Activated effector memory CD4-positive, alpha-beta T cell treated with Interleukin-2 at 50 U/mL for 16 hours (primary cell): ENCODE measurements at places on chromosomes 1 and 21.

GRCh38 chr1:245501633-245502032 lies 346.8 kb downstream of the KIF26B start:
- DNase-seq, result no peak

- no peak for DNase-seq
Observed at GRCh38 chr1:6586404-6586816, 6.6 kb downstream of the ZBTB48 start.

DNA sequence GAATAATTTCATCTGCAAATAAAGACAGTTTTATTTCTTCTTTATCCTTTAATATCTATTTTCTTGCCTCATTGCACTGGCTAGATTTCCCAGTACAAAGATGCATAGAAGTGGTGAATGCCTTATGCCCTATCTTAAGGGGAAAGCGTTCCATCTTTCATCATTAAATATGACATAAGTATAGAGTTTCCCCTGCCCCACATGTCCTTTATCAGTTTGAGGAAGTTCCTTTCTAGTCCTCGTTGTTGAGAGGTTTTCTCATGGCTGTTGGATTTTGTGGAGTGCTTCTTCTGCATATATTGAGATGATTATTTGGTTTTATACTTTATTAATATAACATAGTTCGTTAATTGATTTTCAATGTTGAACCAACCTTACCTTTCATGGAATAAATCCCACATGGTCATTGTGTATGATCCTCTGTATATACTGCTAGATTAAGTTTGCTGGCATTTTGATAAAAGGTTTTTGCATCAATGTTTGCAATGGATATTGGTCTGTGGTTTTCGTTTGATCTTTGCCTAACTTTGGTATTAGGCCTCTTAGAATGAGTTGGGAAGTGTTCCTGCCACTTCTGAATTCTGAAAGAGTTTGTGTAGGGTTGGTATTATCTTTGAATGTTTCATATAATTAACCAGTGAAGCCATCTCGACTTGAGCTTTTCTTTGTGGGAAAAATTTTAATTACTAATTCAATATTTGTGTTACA lies 15.6 kb downstream of the PRKACB start:
- no peak for DNase-seq

DNA sequence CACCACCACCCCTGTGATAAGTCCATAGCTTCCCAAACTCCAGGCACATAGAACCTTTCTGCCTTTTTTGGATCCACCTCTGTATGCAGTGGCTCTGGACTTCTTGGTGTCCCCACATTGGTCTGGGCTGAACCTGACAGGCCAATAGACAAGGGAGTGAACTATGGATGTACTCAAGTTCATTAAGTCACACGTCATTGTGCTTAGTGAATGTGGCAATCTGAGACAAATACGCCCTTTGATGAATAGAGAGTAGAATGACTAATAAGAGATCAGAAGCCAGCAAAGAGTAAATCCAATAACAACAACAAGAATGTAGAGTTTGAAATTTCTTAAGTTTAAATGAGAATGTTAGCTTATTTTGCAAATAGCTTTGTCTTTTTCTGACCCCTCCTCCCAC lies 114.8 kb downstream of the ST6GALNAC3 start:
- no peak for DNase-seq

- DNase-seq, result no peak
Observed at GRCh38 chr1:33086384-33086850, 5.5 kb downstream of the AZIN2 start.

DNA sequence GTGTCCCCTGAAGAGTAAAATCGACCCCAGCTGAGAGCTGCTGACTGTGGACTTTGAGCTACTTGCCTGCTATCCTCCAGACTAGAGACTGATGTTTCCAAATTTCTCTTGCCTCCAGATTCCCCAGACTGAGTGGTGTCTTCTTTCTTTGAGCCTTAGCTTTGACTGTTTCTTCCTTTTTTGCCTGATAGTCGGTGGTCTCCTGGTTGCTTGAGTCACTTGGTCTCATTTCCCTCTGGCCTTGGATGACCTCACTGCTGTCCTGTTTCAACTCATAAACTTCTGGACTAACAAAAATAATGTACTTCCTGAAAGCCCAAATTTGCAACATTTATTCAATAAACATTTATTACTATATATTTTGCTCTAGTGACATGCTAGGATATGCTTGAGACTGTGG lies 52.9 kb upstream of the DIPK1A start:
- DNase-seq, result no peak

DNA sequence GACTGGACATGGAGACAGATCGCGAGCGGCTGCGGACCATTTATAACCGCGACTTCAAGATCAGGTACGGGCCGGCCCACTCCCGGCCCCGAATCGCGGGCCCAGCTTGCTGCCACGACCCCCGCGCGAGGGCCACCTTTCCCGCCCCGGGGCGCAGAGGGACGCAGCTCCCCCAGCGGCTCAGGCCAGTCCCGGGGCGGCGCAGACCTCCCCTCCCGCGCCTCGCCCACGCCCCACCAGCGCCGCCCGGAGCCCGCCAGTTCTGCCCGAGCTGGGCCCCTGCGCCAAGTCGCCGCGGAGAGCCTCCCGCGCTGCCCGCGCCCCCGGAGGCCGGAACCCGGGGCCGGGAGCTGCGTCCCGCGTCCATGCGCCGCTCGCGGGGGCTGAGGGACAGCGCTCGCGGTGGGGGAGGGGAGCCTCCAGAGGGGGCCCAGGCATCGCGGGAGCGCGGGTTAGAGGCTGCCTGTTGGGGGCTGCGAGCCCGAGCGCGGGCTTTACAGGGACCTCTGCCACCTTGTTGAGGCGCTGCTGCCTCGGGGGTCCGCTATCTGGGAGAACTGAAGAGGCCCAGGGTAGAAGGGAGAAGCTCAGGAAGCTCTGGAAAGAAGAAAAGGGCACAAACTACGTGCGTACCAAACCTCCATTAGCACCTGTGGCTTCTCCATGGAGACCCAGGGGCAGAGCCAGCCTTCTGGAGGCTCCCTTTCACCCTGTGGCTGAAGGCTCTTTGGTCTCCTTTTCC lies 698 bp downstream of the MOV10 start:
- peak; percentile 19 for DNase-seq

DNA sequence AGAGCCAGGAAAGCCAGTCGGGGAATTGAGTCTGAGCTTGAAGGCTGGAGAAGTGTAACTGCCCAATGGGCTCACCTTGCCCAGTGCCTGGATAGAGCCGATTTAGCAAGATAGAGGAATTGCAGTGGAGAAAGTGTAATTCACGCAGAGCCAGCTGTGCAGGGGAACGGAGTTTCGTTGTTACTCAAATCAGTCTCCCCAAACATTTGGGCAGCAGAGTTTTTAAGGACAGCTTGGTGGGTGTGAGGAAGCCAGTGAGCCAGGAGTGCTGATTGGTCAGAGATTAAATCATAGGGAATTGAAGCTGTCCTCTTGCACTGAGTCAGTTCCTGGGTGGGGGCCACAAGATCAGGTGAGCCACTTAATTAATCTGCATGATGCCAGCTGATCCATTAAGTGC lies 28.4 kb upstream of the NLRP3 start:
- DNase-seq, result no peak

GRCh38 chr21:45499201-45499750 lies 43.0 kb downstream of the SLC19A1 start:
- no peak for DNase-seq

- no peak for DNase-seq
Observed at GRCh38 chr1:81802707-81803430, 2.1 kb downstream of the ADGRL2 start.

GRCh38 chr21:36609654-36610053 lies 89.3 kb upstream of the SIM2 start:
- DNase-seq, result no peak

DNA sequence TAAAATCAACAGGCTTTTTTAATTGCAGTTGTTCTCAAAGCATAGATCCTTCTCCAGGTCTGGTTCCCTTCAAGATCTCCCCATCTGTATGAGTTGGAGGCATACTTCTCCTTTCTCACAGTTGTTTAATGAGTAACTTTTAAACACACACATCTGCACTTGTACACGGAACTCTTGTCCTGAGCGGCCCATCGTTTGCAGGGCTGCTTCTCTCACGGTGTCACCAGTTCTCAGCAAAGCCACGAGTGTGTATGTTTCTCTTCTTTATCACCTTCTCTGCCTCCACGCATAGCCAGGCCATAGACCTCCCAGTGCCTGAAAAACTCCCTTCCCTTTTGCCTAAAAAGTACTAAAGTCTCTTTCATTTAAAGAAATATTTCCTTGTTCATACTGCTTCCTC lies 68.7 kb upstream of the ROR1 start:
- no peak for DNase-seq

DNA sequence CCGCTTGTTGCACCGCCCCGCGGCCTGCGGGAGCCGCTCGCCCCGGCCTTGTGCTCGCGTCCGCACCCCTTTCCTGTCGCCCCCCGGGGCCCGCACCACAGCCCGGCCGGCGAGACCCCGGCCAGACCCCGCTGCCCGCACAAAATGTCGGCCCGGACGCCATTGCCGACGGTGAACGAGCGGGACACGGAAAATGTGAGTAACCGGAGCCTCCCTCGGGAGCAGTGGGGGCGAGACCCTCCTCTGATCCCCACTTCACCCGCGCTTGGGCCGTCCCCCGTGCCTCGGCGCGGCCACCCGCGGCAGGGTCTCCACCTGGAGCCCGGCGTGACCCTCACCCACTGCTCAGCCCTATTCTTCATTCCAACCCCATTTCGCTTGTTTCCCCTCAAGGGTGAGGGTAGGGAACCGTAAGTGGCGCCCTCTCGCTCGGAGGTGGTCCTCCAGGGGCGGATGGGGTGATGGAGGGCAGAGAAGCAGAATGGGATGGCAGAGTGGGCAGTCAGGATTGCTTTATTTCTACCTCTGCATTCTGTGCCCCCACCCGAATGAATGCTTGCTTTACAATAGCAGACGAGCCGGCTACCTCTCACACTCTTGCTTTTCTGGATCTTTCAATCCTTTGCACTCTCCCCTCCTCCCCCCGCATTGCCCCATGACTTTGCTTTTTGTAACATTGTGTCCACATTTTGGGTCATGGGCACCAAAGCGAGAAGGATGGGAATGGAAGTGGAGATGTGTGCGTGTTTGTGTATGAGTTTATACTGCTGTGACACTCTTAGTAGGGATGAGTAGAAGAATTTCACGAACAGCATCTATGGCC lies 954 bp downstream of the MARK1 start:
- no peak for DNase-seq

DNA sequence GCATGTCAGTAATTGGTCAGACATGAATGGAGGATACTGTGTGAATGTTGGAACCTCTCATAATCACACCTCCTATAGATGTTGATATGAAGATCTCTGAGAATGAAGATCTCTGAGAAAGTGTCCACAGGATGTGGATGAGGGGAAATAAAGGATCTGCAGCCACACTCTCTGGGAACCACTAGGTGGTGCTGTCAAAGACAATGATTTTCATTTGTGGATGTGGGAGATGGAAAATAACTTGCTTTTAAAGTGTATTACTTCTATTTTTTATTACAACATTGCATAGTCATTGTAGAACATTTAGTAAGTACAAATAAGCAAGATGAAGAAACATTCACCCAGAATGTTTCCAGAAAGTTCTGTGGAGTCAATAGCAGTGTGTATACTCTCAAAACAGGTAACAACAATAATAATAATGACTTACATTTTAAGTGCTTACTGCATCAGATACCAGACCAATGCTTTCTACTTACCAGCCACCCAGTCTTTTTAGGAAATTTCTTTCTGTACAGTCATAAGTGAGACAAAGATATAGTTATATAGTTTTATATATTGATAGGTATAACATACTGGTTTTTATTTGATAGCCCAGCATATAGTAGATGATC lies 128.2 kb downstream of the ATG4C start:
- no peak for DNase-seq

DNA sequence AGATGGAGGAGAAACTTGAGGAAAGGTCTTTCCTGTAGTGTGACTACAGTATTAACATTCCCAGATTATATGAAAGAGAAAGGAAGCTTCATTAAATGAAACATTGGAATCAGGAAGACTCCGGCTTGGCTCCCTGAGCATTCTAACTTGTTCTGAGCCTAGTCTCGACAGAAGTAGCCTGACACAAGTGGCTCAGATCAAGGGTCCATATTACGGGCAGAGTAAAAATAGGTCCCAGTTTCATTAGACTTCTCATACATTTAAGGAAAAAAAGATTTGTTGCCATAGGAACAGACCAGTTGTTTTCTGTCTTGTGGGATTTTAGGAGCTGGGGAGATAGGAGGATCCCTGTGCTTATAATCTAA lies 12.8 kb downstream of the SMAP2 start:
- DNase-seq, result no peak

DNA sequence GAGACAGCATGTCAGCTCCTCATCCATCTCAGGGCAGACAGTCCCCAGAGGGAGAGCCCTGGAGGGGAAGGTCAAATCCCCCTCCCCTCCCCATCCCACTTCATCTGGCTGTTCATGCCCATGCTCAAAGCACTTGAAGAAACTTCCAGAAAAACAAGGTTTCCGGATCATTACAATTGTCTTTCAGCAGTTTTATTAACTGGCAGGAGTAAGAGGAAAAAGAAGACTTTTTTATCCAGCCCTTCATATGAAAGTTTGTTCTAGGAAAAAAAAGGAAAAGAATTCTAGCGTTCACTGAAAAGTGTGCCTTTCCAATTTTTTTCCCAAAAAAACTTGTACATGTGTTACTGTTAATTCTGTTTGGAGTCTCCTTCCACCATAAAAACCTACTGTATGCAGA lies 145.7 kb upstream of the TIAM1 start:
- no peak for DNase-seq

DNA sequence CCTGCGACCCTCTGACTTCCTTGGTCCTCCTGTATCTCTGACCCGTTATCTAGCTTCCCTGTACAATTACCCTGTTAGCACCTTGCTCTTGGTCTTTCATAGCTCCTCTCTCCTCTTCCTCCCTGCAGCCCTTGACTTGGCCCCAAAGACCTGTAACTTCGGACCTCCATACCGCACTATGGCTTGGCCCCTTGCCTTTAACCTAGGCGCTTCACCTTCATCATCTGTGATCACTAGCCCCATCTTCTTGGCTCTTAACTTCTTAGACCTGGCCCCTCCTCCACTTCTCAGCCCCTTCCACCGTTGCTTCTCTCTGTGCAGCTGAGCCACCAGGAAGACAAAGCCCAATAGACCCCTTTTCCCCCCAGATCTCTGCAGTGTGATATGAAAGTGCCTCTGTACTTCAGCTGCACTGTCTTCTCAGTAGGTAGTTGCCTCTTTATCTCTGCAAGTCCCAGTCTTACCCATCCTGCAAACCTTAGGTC lies 740 bp downstream of the ZNF691 start:
- DNase-seq, result no peak

GRCh38 chr1:2232916-2233438 lies 4.9 kb downstream of the SKI start:
- DNase-seq, result no peak

GRCh38 chr1:11967028-11967547 lies 13.2 kb upstream of the MFN2 start:
- no peak for DNase-seq

GRCh38 chr1:79982211-79982610 lies 975.7 kb upstream of the ADGRL4 start:
- DNase-seq, result no peak

DNA sequence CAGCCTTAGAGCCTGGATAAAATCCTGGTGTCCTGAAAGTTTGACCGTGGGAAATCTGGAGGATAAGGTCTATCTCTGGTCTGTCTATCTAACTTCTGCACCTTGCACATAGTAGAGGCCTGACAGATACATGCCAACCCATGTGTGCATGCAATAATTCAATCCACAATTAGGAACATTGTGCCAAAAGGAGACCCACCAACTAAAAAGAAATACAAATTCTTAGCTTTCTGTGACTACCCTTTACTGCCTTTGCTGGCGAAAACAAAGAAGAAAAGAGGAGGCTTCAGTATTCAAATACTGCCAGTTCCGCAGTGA lies 381 bp upstream of the KLHL20 start:
- no peak for DNase-seq
